ENCODE measurements at places on chromosomes 6 and 20.

DNA sequence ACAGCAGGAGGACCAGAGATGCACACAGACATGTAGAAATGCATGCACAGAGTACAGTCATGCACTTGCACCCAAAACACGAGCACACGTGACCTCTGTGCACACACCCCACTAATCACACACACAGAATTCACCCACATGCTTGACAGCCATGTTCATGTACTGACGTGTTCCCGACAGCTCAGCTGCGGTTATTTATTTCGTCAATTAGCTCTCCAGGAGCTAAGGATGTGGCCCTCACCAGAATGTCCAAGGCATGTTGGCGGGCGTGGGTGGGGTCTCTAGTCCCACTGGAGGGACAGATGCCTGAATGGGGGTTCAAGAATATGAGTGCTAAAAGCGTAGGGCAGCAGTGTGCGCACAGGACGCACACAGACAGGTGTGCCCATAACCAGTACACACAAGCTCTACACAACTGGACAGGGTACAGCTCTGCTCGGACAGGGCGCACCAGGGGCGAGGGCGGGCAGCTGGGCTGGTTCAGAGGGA, 571 bp upstream of the PRPF6 start:
- DNase-seq: peak; percentile 58

DNA sequence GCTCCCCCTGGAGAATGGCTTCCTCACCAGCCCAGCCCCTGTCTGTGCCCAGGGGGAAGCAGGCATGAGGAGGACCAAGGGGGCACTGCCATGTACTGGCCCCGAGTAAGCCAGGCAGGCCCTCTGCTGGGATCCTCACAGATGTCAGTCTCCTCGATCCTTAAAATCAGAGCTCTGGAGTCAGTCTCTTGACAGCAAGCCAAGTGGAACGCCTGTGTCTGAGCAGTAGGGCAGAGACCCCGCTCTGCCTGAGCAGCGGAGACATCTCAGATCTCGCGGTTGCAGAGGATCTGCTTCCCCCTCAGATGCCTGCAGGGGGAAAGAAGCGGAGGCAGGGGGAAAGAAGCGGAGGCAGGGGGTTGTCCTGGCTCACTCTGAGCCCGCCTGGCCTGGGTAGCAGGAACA, 92.6 kb downstream of the SNX5 start:
- peak; percentile 26 for DNase-seq

GRCh38 chr20:58892141-58892931, 39.8 kb downstream of the GNAS start:
- DNase-seq: peak; percentile 56

GRCh38 chr6:128394167-128394566, 126.2 kb downstream of the PTPRK start:
- DNase-seq: no peak

GRCh38 chr20:48198929-48199451, 413.7 kb upstream of the SULF2 start:
- peak; percentile 43 for DNase-seq

GRCh38 chr6:84065693-84066290, 32.2 kb downstream of the MRAP2 start:
- peak; percentile 68 for DNase-seq

DNA sequence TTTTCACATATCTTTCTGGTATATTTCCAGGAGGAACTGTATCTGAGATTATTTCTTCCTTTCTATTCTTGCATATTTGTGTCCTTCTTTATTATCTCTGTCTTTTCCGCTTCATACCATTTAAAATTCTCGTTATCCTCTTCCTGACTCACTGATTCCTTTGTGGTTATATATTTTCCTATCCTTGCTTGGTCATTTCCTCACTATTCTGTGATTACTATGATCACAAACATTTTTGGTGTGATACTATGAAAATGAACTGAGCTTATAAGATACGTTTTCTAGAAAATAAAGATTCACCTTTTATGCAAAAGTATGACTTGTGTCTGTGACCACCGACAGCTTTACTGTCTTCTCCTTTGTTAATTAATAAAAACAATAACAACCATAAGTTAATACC, 26.5 kb upstream of the MYCT1 start:
- DNase-seq: no peak

DNA sequence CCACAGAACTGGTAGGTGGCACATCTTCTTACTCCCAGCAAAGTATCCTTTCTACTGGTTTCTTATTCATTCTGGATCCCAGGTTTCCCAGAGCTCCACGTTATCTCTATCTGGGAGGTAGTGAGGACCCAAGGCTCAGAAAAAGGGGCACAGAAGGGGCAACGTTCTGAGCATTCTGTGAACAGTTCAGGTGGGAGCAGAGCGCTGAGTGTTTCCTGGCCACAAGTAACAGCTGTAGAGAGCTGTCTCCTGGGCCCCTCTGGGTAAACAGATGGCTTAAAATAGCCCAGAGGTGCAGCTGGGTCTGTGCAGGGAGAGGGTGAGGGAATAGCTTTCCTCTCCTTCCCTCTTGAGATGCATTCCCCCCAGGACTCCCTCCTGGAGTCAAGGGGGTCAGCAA, 2.1 kb downstream of the APOBEC2 start:
- no peak for DNase-seq

DNA sequence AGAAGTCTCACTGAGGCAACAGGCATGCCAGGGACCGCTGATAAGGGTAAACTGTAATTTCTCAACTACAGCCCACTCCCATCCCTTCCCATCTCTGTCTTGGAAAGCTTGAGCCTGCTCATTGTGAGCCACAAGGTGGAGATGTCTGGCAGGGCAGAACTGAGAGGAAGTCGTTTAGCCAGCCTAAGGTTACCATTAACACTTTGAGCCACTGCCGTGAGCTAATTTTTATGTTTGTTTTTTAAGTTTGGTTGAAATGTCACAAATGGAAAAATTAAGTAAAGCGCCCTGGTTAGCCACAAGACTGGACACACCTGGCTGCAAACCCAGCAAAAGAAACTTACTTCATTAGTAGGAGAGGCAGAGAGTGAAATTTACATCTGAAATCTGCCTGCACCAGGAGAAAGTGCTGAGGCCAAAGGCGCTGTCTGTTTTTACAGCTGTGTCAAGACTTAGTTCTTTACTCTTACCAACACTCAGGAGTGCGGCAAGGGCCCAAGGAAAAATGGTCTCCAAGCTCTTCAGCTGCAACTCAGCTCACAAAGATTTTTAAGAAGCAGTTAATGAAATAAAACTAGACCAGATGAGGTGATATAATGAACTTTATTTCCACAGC, 50.0 kb upstream of the FAM83C start:
- DNase-seq: peak; percentile 16

GRCh38 chr6:42896178-42896719, 16.8 kb downstream of the RPL7L1 start:
- no peak for DNase-seq

DNA sequence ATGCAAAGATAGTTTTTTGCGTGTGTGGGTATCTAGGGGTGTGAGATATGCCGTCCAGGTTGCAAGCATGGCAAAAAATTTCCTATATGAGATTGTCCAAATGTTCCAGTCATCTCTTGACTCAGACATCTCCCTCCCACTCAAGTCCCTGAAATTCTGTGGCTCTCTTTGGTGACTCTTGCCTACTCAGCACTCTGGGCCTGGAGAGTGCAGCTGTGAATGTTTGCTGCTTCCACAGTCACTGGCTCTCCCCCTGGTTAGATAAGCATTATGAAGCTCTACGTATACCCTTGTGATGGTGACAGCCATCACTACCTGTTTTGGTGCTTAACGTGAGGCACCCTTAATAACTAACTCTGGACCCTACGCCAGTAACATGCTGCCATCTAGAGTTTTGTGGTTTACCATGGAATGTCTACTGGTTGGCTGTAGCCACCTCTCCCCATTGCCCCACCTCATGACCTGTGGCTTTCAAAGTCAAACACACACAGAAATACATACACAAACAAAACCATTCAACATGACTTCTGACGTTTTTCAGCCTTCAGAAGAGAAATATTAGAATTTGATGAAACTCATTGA, 621.9 kb upstream of the CITED2 start:
- DNase-seq: no peak

GRCh38 chr6:159760602-159761057, 1.2 kb upstream of the ACAT2 start:
- peak; percentile 33 for DNase-seq

GRCh38 chr20:50588034-50588736, 78.0 kb downstream of the PTPN1 start:
- peak; percentile 66 for DNase-seq

DNA sequence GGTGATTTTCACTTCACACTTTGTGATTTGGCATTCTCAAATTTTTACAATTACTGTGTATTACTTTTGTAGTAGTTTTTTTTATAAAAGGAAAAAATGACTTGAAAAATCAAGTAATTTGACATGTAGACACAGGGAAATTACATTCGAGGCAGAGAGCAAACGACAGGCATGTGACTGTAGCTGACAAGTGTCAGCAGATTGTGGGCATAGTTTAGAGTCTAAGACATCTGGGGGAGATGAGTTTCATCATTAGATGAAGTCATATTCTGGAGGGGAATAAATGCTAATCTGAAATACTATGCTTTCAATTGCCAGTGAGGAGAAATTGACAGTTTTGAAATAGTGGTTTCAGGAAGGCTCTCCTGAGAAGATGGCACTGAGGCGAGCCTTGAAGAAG, 126.0 kb downstream of the MTHFD1L start:
- no peak for DNase-seq

- no peak for DNase-seq
Measured at GRCh38 chr6:113055061-113055460, 707.9 kb downstream of the RFPL4B start.

DNA sequence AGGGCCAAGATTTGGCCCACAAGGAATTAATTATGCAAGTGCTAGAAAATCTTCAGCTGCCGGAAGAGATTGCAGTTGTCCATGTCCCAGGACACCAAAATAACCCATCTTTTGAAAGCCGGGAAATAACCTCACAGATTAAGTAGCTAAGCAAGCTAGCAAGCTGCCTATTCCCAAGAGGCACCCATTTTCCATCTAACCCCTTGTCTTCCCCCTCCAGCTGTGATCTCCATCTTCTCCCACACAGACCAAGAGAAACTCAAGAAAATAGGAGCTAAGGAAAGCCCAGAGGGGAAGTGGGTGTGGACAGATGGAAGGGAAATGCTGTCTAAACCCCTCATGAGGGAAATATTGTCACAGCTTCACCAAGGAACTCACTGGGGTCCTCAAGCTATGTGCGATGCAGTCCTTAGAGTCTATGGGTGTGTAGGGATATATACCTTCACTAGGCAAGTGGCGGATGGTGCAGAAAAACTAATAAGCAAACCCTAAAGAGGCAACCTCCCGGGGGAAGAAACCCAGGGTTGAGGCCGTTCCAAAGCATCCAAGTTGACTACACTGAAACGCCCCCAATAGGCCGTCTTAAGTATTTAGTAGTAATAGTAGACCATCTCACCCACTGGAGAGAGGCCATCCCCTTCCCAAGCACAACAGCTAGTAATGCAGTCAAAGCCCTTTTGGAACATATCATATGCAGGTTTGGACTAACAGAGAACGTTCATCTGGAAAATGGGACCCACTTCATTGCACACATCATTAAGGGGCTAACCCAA, 64.3 kb upstream of the PRSS16 start:
- DNase-seq: no peak

DNA sequence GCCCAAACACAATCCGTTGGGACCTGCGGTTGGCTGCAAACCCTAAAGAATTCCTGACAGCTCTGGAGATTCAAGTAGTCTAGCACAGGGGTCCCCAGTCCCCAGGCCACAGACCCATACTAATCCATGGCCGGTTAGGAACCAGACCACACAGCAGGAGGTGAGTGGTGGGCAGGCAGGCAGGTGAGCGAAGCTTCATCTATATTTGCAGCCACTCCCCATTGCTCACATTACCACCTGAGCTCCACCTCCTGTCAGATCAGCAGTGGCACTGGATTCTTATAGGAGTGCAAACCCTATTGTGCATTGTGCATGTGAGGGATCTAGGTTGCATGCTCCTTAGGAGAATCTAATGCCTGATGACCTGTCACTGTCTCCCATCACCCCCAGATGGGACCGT, 16.6 kb downstream of the TFEB start:
- DNase-seq: no peak

GRCh38 chr6:158643836-158644230, 710 bp downstream of the DYNLT1 start:
- peak; percentile 18 for DNase-seq

DNA sequence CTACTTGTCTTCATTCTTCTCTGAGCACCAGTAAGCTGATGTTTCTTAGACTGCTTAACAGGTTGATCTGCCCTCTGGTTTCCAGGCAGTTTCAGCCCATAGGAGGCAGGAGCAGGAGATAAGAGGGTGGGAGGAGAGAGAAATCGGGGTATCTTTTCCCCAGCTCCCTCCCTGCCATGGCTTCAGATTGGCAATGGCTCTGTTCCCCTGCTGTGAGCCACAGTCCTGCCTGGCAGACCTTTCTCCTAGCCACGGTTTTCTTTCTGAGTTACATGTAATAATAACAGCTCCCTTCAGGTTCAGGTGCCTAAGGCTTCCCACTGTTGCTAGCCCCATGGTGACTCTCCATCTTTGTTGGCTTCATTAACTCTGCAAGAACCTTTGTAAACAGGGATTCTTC, 115.3 kb downstream of the CD83 start:
- no peak for DNase-seq

DNA sequence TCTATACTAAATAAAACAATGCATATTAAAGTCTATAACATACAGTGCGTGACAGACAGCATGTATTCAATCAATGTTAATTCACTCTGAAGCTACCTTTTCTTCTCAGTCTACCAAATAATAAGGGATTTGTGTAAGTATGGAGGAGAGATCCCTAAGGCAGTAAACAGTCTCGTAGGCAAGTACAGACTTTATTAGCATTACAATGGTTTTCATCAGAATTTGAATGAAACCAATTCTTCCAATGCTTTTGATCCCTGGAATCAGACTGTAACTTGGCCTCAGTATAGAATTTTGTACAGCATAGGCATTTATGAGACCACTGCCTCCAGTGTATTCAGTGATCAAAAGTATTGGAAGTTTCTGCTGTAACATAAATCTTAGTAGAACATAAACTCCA, 19.5 kb downstream of the LYRM4 start:
- no peak for DNase-seq

GRCh38 chr6:134840086-134840867, 109.6 kb downstream of the ALDH8A1 start:
- no peak for DNase-seq

DNA sequence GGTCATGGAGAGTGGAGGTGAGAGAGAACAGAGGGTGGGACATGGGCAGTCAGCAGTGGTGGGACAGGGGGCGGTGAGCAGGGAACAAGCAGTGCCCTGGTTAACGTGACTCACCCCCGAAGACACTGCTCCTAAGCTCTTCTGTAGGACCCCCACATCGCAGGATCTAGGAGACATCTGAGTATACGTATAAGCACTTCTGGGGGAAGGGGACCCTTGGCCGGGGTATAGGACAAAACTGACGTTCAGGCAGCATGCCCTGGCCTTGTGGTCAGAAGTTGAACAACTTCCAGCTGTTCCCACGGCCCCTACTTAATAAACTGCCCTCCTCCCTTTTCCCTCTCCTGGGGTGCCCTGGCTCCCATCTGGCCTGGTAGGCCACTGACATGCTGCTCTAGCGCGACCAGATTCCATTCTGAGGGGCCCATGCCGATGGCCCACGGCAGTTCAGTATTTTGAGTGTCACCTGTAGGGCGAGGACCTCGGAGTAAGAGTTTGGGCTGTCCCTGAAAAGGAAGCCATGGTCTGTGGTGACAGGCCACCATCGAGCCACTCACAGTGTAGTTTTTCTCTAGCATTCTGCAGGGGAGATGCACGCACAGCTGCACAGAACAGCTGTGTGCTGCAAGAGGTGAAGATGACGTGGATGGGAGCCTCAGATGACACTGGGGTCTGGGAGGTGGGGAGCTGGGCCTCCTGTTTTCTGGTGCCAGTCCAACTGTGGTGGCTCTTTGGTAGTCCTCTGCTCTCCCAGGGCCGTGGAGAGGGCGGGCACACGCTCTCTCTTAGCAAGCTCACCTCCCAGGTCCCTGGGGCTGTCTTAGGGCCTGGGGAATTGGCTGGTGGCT, 38.4 kb downstream of the PPP1R3G start:
- DNase-seq: no peak

- no peak for DNase-seq
Measured at GRCh38 chr6:150936021-150936555, 70.6 kb downstream of the MTHFD1L start.

Data from fibroblast of mammary gland (primary cell).